ENCODE measurements at places on chromosomes 12 and 14.

DNA sequence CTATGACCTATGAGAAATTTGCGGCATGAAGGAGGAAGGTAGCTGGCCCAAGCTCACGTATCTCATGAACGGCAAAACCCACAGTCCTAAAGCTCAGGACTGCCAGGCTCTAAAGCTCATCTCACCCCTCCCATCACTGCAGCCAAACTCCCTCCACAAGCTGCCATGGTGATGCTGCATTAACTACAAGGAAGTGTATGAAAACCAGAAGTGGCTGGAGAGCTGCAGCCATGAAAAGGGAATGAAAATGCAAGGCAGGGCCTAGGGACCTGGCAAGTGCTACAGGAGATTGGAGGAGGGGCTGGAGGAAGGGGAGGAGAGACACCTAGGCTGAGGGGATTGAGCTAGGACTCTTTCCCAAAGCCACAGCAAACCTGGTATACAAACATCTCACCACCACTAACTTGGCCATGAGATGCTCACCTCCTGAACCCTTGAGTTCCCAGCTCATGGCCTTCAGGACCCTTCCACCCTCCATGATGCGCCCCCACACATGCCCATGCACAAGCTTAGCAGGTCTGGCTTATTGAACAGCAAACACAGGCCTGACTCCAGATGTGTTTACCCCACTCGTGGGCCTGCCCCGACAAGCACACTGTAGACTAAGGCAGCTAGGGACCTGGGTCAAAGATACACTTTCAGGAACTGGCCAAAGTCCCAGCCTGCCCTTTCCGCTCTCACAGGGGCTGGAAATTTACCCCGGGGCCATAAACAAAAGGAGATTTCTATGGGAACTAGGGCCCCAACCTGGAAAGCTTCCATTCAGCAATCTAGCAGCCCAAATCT lies 42.0 kb downstream of the LTBP2 start:
- DNase-seq = no peak

GRCh38 chr14:70665448-70666360 lies 24.0 kb downstream of the TTC9 start:
- no peak for DNase-seq

- DNase-seq = no peak
Observed at GRCh38 chr12:18612971-18613370, 124.8 kb downstream of the PLCZ1 start.

DNA sequence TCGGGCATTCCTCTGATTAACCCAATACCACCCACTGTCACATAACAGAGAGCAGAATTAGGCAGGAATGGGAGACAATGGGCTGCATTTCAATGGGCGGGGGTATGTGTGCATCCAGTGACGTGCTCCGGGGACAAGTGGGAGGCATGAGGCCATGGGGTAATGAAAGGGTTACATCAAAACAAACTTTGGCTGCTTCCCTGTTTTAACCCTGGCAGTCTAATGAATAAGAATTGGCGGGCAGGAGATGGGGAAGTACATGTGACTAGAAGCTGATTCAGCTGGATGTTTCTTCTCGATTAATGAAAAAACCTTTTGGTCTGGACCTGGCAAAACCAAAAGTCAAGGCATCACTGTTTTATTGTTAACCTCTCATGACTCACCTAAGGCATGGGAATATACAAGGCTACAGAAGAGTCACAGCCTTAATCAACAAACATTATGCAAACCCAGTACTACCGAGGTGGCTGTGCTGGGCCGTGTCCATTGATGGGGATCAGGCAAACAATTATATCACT lies 44.2 kb downstream of the SOCS2 start:
- DNase-seq = no peak

DNA sequence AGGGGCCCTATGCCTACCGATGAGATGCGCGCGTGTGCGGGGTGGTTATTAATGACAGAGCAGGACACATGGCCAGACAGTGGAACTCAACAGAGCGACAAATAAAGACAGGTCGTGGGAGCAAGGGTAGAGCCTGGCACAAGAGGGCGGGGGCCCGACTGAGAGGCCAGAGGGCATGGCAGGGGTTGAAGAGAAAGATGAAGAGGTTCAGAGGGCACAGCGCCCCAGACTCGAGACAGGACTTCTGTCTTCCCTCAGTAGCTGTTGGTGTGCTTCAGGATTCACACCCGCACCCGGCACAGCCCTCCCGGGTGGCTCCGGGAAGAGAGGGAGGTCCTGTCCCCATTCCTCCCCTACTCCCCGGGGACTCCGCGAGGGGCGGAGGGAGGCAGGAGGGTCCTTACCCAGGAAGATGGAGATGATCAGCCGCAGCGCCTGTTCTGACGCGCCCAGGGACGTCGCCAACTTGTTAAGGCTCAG lies 366 bp downstream of the LPCAT3 start:
- DNase-seq = peak; percentile 37

DNA sequence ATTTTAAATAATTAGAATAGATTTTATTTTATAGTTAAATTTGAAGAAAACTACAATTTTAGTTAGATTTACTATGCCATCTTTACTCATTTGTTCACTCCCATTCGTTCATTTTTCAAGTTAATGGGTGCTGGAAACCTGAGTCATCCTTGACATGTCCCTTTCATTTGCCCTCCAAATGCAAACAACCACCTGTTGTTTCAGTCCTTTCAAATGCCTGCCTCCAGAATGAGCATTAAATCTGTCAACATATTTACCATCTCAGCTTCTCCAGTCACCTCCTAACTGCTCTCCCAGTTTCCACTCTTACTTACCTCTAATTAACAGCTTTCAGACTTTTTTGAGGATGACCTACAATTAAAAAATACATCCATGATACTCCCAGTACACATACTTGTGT lies 375.5 kb downstream of the RAD51B start:
- DNase-seq = no peak

GRCh38 chr12:114420944-114421335 lies 15.0 kb upstream of the TBX5 start:
- no peak for DNase-seq

- peak; percentile 47 for DNase-seq
Observed at GRCh38 chr14:75298187-75298965, 19.7 kb downstream of the FOS start.

- DNase-seq = no peak
Observed at GRCh38 chr12:65792724-65793123, 31.6 kb upstream of the HMGA2 start.

DNA sequence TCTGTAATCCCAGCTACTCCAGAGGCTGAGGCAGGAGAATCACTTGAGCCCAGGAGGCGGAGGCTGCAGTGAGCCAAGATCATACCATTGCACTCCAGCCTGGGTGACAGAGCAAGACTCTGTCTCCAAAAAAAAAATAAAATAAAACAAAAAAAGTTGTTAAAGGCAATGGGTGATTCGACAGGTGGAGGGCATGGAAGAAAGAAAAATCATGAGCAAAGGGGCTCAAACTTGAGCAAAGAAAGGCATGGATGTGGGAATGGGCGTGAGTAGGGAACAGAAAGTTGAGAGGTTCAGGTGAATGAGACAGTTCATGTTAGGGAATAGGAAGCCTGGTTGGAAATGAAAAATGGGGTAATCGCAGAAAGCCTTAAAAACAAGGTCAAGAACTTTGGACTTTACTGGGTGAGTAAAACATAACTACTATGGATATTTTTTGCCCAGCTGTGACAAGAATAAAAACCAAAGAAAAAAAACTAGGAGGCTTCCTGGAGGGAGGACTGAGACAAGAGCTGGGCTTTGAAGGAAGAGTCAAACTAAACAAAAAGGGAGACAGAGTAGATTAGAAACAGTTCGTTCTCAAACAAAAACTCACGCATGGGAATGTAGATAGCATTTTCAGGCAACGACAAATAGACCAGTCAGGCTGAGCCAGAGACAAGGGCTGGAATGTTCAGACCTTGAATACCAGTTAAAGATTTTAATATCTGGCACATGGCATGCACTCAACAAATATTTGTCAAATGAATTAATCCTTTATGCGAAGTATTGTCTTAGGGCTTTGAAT lies 18.8 kb downstream of the PYM1 start:
- DNase-seq = no peak

DNA sequence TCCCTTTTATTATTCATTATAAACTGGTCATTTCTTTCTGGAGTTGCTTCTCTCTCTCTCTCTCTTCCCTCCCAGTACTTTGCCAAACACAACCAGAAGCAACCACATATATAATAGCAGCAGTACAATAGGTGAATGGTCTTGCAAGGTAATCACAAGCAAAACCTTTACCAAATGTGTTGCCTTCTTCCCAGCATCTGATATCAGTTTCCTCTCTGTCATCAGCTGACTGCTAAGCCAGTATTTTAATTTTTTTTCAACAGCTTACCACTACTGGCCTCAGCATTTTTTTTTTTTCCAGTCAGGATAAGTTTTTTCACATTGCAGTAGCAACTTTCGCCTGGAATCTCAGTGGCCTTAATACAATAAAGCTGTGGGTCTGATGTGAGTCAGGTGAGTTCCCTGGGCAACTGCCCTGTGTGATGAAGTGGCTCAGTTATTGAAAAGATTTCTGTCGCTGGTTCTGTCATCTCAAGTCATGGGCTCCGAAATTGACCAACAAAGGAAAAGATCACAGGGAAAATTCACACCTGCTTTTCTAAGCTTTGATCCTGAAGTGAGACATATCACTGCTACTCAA lies 282.5 kb upstream of the AMIGO2 start:
- DNase-seq = no peak

GRCh38 chr12:62332598-62332997 lies 72.4 kb downstream of the USP15 start:
- DNase-seq = no peak

GRCh38 chr14:32820181-32820580 lies 118.5 kb upstream of the NPAS3 start:
- DNase-seq = no peak

DNA sequence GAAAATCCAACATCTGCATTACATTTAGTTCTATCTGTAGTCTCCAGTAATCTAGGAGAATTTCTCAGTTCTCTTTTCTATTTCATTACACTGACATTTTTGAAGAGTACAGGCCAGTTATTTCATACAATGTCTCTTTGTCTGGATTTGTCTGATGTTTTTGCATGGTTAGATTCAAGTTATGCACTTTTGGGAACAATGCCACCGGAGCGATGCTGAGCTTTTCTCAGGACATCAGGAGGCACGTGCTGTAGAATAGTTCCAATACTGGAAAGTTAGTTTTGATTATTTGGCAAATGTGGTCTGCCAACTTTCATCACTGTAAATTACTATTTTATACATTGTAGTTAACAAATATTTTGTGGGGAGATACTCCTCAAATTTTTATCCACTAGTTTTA lies 43.1 kb downstream of the ALDH1L2 start:
- no peak for DNase-seq

- DNase-seq = no peak
Observed at GRCh38 chr14:69328765-69329164, 68.8 kb downstream of the GALNT16 start.

DNA sequence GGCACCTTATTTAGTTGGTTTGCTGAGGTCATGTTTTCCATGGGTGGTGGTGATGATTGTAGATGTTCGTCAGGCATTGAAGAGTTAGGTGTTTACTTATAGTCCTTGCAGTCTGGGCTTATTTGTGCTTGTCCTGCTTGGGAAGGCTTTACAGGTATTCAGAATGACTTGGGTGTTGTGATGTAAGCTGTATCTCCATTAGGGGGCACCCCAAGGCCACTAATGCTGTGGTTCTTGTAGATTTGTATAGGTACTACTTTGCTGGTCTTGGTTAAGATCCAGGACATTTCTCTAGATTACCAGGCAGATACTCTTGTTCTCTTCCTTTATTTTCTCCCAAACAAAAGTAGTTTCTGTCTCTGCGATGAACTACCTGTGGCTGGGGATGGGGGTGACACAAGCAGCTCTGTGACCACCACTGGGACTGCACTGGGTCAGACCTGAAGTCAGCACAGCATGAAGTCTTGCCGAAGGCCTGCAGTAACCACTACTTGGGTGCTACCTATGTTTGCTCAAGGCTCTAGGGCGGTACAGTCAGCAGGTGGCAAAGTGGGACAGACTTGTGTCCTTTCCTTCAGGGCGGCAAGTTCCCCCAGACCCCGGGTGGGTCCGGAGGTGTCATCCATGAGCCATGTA lies 35.8 kb upstream of the FBXO33 start:
- DNase-seq = peak; percentile 10

DNA sequence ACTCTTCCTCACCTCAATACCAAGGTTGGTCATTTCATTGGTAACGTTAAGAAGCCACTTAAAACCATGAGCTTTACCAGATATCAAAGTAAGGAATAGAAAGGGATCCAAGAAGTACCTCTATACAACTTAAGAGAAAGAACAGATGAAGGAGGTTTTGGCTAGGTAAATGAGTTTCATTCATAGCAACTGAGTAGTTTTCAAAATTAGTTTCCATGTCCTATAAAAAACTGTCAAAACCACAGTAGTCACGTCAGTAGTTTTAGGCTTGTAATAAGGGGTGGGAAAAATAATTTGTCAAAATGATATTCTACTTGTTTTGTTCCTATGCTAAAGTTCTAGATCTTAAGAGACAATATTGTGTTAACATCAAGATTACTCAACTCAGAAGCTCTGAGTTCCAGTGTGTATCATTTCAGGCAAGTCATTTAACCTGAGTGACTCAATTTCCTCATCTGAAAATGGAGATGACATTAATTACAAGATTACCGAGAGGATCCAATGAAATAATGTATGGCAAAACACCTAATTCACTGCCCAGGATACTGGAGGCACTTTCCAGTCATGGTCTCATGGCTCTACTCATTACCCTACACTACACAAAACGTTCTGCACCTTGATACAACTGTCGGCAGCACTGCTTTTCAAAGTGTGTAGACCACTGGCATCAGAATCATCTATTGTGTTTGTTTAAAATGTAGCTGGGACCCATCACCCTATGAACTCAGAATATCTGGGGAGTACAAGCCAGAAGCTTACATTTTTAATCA lies 24.1 kb upstream of the SLC6A13 start:
- DNase-seq = no peak

DNA sequence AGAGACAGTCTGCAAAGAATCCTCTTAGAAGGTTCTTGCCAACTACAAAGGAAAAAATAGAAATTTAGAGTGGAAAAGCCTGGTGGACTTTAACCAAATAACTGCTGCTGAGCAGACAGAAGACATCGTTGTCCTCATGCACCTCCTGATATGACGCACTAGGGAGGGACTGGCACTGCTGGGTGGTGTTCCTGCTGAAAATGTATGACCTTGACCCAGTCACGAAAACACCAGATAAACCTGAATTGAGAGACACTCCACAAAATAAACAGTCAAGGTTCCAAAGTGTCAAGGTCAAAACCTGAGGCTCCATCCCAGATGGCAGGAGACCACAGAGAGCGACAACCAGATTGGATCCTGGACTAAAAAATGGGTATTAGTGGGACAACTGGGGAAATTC lies 61.9 kb downstream of the CHGA start:
- DNase-seq = no peak

DNA sequence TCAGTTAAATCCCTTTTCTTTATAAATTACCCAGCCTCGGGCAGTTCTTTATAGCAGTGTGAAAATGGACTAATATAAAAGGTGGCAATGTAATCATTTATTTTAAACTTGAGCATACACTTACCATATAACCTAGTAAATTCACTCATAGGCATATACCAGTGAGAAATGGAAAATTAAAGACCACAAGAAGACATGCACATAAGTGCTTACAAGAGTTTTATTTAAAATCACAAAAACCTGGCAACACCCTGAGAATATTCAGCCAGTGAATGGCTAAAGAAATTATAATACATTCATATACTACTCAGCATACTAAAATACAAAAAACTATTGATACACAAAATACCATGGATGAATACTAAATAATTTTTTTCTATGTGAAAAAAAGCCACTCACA lies 1017.5 kb upstream of the TMEM132C start:
- DNase-seq = no peak
